ENCODE measurements at places on chromosomes 7 and 10. TPM values are rescaled to one million over a fixed set of nuclear protein-coding genes. Genes with fewer than 3 reads are reported as not detected.

DNA sequence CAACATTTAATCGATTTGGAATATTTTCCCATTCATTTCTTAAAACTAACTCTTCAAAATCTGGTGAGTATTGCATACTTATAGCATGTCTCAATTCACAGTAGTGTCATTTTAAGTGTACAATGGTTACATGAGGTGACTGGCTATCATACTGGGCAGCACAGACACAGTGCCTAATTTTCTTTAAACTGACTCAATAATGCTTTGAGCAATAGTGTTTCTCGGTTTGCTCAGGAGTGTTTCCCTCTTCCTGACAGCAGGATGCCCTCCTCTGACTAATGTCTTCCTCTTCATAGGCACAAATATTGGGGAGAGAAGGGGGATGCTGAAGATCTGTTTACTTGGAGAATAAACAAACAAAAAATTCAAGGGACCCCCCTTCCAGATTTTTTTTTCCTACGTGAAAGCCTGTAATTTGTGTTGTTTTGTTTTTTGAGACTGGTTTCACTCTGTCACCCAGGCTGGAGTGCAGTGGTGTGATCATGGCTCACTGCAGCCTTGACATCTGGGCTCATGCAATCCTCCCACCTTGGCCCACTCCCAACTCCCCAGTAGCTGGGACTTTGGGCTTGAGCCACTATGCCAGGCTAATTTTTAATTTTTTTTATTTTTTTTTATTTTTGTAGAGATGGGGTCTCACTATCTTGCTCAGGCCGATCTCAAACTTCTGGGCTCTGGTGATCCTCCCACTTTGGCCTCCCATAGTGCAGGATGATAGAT, 2.2 kb downstream of the MRC1 start:
- no peak for DNase-seq

- DNase-seq: no peak
Observed at GRCh38 chr7:124101173-124101768, 68.4 kb upstream of the TMEM229A start.

DNA sequence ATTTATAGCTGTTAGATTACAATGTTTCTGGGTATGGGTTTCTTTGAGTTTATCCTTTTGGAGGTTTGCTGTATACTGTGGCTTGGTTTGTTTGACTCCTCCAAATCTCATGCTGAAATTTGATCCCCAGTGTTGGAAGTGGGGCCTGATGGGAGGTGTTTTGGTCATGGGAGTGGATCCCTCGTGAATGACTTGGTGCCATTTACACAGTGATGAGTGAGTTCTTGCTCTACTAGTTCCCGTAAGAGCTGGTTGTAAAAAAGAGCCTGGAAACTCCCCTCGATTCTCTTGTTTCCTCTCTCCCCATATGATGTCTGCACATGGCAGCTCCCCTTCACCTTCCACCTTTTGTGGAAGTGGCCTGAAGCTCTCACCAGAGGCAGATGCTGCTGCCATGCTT, 324.1 kb downstream of the C7orf25 start:
- DNase-seq: no peak

DNA sequence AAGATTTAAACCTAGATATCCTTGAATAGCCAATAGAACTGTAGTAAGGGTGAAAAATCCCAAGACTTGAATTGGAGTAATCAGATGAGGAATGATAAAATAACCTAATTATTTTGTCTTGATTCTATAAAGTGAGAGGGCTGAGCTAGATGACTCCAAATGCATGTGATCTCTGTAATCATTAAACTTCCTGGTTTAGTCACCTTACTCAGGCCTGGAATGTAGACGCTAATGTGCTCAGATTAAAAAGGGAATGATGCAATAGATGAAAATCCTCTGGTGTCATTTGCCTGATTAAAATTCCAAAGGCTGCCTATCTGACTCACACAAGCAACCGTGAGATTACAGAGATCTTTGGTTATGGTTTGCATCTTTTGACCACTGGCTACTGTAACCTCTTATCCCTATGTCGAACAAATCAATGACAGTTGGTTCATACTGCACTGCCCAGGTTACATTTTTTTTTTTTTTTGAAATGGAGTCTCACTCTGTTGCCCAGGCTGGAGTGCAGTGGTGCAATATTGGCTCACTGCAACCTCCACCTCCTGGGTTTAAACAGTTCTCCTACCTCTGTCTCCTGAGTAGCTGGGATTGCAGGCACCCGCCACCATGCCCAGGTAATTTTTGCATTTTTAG, 2.9 kb upstream of the HKDC1 start:
- no peak for DNase-seq

- no peak for DNase-seq
Observed at GRCh38 chr7:126698446-126698845, 554.3 kb downstream of the GRM8 start.

- no peak for DNase-seq
Observed at GRCh38 chr7:148967032-148967372, 61.3 kb downstream of the PDIA4 start.

DNA sequence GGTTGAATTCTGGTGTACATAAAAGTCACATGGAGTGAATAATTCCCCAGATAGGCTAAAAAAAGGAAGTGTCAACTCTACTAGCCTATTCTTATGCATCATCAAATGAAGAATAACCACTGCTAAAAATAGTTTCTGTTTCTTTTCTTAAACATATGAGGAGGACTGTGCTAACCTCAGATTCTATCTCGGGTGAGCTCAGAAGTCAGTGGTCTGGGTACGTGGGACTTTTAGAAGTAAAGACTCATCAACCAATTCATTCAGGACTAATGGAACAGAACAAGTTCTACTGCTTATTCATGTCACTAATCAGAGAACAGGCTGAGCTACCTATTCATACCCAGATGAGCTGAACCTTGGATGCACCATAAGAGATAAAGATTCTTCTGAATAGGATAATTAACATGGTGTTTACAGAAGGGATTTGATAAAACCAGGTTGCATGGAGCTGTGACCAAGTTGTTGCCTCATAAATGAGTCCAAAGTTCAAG, 9.5 kb upstream of the ASAH2 start:
- DNase-seq: no peak

GRCh38 chr7:81232084-81232799, 313.4 kb upstream of the SEMA3C start:
- DNase-seq: peak; percentile 43

DNA sequence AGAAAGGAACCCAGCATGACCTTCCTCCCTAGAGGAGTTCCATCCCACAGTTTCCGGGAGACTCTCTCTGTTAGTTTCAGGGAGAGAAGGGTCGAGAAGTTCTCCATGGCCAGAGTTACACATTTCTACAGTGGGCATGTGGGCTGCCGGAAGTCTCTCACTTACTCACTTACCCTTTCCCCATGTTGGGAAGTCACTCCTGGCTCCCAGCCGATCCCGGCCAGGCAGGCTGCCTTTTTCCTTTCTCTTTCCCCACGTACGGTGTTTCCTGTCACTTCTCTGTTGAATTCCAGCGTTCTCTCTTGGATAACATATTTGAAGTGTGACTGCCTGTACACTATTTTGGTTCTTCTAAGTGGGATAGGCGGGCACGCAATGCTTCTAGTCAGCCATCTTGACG, 3.5 kb downstream of the TEX36 start:
- no peak for DNase-seq

GRCh38 chr7:115933471-115933870, 97.1 kb downstream of the TFEC start:
- no peak for DNase-seq

- DNase-seq: no peak
Observed at GRCh38 chr7:96648784-96649183, 60.9 kb downstream of the SEM1 start.

DNA sequence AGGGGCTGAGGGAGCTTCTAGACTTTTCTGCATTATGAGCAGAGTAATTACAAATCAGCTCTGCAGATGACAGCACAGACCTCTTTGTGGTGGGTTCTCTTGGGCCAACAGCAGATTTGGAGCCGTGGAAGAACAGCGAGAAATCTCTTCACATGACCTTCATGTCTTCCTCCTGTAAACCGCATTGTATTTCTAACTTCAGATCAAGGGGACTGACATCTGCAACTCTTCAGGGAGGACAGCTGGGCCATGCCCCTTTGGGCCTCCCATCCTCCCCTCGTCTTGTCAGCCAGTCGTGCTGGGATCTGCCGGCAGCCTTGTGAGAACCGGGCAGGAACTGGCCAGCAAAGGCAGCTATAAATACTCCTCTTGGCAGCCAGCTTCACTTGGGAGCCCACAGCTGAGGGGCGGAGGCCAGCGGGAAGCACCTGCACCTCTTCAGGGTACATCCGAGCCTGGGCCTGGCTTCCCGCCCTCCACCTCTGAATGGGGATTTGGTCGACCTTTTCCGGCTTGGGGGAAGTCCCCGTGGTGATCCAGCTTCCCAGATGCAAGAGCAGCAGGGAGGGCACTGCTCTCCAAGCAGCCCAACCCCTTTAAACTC, 54.7 kb downstream of the STEAP1B start:
- DNase-seq: peak; percentile 86

DNA sequence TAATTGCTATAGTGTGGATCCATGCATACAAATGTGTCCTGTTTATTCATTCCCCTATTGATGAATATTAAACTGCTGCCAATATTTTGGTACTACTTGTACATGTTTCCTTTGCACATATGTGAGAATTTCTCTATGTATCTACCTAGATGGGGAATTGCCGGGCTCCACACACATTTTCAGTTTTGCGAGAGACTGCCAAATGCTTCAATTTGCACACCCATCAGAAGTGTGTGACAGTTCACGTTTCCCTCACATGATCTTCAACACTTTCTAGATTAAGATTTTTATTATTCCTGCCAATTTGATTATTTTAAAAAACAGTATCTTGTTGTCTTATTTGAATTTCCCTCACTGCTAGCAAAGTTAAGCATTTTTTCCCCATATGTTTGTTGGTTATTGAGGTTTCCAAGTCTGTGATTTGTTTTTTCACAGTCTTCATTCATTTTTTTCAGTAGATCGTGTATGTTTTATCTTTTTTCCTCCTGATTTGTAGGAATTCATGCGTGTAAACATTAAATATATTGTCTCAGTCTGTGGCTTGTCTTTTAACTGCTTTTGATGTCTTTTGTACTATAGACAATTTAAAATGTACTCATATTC, 2.4 kb upstream of the KLF14 start:
- no peak for DNase-seq

GRCh38 chr7:64183126-64183742, 23.8 kb upstream of the ZNF735 start:
- peak; percentile 72 for DNase-seq

DNA sequence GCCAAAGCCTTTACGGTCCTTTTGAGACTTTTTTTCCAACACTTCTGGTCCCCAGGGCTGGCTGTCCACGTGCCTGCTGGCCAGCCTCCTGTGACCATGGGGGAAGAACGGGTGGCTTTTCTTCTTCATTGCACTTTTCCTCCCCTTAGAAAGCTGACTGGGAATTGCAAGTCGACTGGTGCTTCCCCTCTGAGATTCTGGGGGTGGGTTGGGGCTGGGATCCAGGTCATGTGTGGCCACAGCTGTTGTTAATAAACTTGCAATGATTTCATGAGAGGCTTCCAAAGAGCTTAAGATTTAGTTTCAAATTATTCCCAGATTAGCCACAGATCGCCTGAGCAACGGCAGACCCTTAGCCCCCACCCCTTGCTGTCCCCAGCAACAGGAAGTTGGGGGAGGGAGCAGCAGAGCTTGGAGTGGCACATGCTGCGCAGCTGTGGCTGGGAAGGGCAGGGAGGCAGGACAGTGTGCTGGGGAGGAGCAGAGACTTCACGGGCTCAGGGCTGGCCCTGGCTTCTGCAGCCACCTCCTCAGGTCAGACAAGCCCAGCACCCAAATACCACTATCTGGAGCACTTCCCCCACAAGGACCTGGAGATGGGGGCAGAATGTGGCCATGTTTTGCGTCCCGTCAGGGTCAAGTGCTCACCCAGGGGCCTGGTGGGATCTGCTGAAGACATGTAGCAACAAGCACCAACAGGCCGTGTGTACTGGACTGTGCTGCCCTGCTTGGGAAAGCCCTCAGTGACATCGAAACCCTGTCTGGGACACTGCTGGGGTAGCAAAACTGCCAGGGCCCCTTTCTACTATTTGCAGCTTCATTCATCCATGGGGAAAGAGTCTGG, 147.1 kb downstream of the RNF216 start:
- DNase-seq: peak; percentile 86

The PLAU gene
- 6.1 TPM for total RNA-seq

The KLF14 gene
- total RNA-seq: 0.57 TPM

The OR13A1 gene
- total RNA-seq: not detected

The CASD1 gene
- total RNA-seq: 18.8 TPM

The PNLIPRP1 gene
- total RNA-seq: not detected

The INMT gene
- total RNA-seq: 148 TPM

The CSTF2T gene
- 20.1 TPM for total RNA-seq

The CRTAC1 gene
- total RNA-seq: 38.2 TPM

Data from right cardiac atrium (tissue), 5 donors.